Progenitor cell of endocrine pancreas (in vitro differentiated cells): ENCODE measurements at places on chromosomes 3 and 15. TPM values are rescaled to one million over a fixed set of nuclear protein-coding genes. Genes with fewer than 3 reads are reported as not detected.

Gene DNAH1
- 11.6 and 14.0 TPM in 2 replicates for total RNA-seq

Gene MKRN3
- 0.24 and 0.46 TPM in 2 replicates for total RNA-seq

Gene GXYLT2
- 6.0 and 7.4 TPM in 2 replicates for total RNA-seq

Gene CDCP1
- total RNA-seq = 10.1 and 15.3 TPM in 2 replicates

Gene SMC4
- total RNA-seq = 79.1 and 83.2 TPM in 2 replicates

Gene COPB2
- total RNA-seq = 113 and 125 TPM in 2 replicates

Gene CP
- 0.93 and 1.0 TPM in 2 replicates for total RNA-seq

Gene PIF1
- 18.9 and 19.6 TPM in 2 replicates for total RNA-seq

Gene XXYLT1
- total RNA-seq = 23.7 and 25.4 TPM in 2 replicates

Gene HYKK
- total RNA-seq = 4.1 and 4.3 TPM in 2 replicates

Gene UNC13C
- 7.3 and 7.7 TPM in 2 replicates for total RNA-seq

Gene MBD4
- total RNA-seq = 32.5 and 37.1 TPM in 2 replicates

Gene FAM43A
- total RNA-seq = 0.12 and 0.31 TPM in 2 replicates

Gene FAN1
- total RNA-seq = 25.1 and 26.6 TPM in 2 replicates

Gene C3orf85
- not detected in 2 replicates for total RNA-seq

Gene ZIC1
- 0.40 and 0.77 TPM in 2 replicates for total RNA-seq

Gene QTRT2
- total RNA-seq = 35.9 and 39.8 TPM in 2 replicates

Gene ZNF501
- total RNA-seq = 6.7 and 7.5 TPM in 2 replicates

Gene SPTBN5
- 6.6 and 7.9 TPM in 2 replicates for total RNA-seq

Gene ZNF619
- total RNA-seq = 7.3 and 7.8 TPM in 2 replicates

Gene TRIM42
- total RNA-seq = not detected in 2 replicates

Gene SEMA3F
- total RNA-seq = 23.6 and 26.5 TPM in 2 replicates

Gene ACAD9
- 57.0 and 61.2 TPM in 2 replicates for total RNA-seq

Gene PTX3
- total RNA-seq = 0.34 and 0.40 TPM in 2 replicates

Gene SPSB4
- 9.5 and 12.7 TPM in 2 replicates for total RNA-seq

Gene MLF1
- 20.2 and 21.7 TPM in 2 replicates for total RNA-seq

Gene ARHGEF26
- total RNA-seq = 10.0 and 10.8 TPM in 2 replicates

Gene SLC24A5
- not detected in 2 replicates for total RNA-seq

Gene EPB42
- not detected in 2 replicates for total RNA-seq

Gene REC114
- total RNA-seq = not detected in 2 replicates

Gene FBXO45
- total RNA-seq = 13.0 and 13.1 TPM in 2 replicates

Gene MINAR1
- total RNA-seq = 1.8 and 1.9 TPM in 2 replicates

Gene PPP1R2
- 17.5 and 22.6 TPM in 2 replicates for total RNA-seq

Gene RARB
- 26.3 and 30.0 TPM in 2 replicates for total RNA-seq

Gene CD96
- not detected in 2 replicates for total RNA-seq

Gene GABRG3
- 0.24 and 0.80 TPM in 2 replicates for total RNA-seq

Gene CIAO2A
- 52.6 and 54.4 TPM in 2 replicates for total RNA-seq

Gene SLC30A4
- total RNA-seq = 6.7 and 7.7 TPM in 2 replicates

Gene NPAP1
- 0.65 and 0.67 TPM in 2 replicates for total RNA-seq

Gene CPNE4
- 4.6 and 5.5 TPM in 2 replicates for total RNA-seq

Gene PIAS1
- total RNA-seq = 71.4 and 71.6 TPM in 2 replicates

Gene APOD
- not detected in 2 replicates for total RNA-seq

Gene CADM2
- 4.4 and 5.8 TPM in 2 replicates for total RNA-seq
